Putamen (tissue), 1 donor: ENCODE measurements at places on chromosomes 11 and 22.
A peak's percentile ranks its signal among the peaks of the same experiment; 100 is the strongest.

GRCh38 chr22:23682077-23682476 lies 8.7 kb upstream of the RGL4 start:
- DNase-seq, result no peak

- no peak for DNase-seq
Measured at GRCh38 chr11:132623511-132623910, 908.8 kb downstream of the OPCML start.

GRCh38 chr11:129045150-129045549 lies 102.5 kb upstream of the TP53AIP1 start:
- DNase-seq, result no peak

GRCh38 chr11:69963533-69964246 lies 114.4 kb upstream of the ANO1 start:
- DNase-seq, result no peak

GRCh38 chr22:45151503-45151902 lies 12.2 kb upstream of the NUP50 start:
- no peak for DNase-seq

DNA sequence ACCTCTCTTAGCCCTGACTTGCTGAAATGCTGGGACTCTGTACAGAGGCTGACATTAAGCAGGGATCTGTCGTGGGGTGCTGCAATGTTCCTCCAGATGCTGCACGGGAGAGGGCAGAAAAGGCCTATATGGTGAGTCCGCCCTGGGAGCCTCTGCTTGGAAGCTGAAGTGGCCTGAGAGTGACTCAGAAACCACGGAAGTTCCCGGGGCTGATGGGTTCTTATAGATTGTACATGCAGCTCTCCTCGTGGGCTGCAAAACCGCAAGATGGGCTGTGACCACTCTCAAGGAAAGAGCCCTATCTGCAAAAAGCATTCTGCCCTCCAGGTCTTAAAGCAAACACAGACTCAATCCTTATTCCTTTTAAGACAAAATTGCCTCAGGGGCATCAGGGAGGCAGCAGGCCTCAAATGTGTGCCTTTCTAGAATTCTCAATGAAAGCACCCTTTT lies 5.8 kb upstream of the SLC43A3 start:
- DNase-seq, result no peak

- DNase-seq, result no peak
Measured at GRCh38 chr11:18495703-18496102, 31.0 kb downstream of the TSG101 start.

DNA sequence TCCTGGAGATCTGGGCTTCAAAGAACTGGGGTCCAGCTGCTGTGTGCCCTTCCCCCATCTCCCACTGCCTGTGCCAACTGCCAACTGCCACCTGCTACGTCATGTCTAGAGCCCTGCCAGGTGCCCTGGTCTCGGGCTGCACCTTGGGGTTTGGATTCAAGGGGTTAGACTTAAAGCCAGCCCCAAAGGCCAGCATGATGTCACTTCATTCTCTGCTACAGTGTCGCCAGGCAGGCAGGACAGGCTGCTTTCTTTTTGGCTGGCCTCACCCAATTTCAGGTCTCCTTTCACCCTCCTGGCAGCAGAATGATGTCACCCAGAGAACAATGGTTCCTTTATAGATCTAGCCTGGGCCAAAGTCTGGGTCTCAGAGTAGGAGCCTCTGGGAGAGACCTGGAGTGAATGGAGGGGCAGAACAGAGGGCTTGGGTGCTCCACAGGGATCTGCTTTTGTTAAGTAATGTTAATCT lies 79.5 kb upstream of the CRYBB3 start:
- no peak for DNase-seq

DNA sequence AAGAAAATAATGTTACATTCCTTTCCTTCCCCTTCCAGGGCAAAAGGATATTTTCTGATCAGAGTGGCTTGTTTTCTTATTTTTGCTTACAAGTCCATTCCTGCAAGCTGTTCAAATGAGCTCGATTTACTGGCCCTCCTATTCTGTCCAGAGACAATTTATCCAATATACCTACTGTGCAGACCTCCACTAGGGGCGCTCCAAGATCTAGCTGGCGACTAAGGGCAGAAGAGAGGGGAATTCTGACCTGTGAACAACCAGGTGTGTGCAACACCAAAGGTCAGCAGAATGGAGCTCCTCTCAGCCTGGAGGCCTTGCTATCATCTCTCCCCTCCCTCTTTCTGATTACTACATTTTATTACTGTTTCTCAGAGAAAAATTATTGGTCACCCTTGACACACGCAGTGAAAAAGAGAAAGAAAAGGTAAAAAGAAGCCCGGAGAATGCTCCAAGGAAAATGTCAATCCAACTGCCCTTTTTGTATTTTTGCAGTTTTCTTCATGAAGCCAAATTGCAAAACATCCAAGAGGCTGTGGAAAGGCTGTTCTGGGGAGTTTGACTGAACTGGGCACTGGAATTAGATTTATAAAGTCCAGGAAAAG lies 3.2 kb downstream of the SEZ6L start:
- DNase-seq, result no peak

DNA sequence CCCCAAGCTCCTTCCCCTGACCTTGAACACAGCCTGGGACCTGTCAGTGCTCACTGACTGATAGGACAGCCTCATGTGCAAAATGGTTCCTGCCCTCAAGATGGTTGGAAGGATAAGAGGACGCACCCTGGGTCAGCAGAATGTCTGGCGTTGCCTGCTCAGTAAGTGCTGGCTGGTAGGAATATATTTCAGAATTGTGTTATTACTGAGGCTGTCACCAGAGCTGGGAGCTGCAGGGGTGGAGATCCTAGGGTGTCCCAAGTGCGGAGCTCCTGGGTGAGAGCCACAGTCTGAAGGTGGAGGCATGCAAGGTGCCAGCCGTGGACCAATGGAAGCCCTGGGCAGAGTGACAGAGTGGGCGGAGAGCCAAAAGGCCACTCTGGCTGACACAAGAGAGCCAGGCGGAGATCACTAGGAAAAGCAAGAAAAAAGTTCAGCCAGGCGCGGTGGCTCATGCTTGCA lies 1.0 kb upstream of the SEC14L4 start:
- no peak for DNase-seq

GRCh38 chr11:70948855-70949531 lies 303.4 kb downstream of the SHANK2 start:
- DNase-seq, result peak; percentile 7

DNA sequence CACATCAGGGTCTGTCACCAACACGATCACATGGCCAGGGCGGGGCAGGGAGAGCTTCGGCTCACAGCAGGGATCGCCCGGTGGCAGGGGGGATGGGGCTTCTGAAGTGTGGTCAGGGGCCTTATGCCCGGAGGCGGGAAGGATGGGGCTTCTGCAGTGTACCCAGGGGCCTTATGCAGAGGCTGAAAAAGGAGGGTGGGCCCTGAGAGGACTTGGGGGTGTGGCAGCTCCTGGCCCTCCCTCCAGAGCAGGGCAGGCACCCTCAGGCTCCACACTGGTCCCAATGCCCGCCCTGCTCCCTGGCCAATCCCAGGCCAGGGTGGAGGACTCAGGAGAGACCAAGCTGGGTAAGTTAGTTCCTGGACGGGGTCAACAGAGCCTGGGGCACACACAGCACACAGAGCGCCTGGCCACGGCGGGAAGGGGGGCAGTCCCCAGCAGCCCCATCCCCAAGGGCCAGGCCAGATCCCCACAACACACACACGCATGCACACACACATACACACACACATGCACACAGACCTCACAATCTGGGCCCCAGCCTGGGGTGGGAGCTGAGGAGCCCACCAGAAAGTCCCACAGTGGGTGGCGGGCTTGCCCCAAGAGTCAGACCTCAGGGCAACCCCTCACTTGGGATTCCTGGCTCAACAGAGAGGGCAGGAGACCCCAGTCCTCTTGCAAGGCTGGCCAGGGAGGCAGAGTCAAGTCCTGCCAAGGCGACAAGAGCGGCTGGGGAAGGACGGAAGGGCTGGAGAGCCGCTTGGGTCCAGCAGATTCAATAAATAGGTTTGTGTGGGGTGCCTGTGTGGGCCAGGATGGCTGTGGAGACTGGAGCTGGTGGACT lies 1.1 kb upstream of the CEND1 start:
- no peak for DNase-seq
